Activated naive CD8-positive, alpha-beta T cell treated with anti-CD3 and anti-CD28 coated beads, Interleukin-2, amount 50 U/mL, for 16 hours (primary cell): ENCODE measurements at places on chromosomes 6 and 20.
A peak's percentile ranks its signal among the peaks of the same experiment; 100 is the strongest.

GRCh38 chr6:45922728-45923351 is 92.8 kb downstream of the CLIC5 start:
- DNase-seq: no peak

DNA sequence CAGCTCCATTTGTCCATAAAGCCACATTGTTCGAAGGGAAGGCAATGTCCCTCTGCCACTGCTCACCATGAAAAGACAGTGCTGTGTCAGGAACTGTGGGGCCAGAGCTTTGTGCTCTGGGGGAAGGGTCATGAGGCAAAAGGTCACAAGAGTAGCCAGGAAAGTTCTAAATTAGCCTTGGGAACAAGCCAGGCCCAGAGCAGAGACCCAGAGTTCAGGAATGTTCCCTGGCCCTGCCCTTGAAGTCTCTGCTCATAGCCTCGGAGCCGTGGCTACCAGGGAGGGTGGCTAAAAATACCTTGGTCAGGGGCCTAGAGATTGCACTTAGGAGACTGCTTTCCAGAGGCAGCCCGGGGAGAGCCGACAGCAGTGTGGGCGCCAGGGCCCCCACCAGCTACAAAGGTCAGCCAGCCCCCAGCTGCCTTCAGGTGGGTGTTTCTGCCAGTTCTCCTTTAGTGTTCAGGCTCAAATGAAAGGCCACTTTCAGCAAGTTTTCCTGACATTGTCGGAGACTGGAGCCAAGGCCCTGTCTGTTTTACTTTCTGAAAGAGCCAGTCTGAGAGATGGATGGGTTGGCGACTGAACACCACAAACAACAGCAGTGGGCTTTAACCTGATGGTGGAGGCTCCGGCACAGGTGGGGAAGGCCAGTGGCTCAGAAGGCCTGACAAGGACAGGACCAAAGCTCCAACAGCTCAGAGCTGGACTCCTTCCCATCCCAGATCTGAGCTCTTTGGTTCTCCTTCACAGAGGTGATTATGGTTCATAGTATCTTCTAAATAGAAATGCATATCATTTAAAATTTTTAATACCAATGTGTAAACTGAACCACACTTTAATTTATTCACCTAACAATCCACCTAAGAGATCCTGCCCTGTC is 76.2 kb downstream of the CDH26 start:
- DNase-seq: no peak

DNA sequence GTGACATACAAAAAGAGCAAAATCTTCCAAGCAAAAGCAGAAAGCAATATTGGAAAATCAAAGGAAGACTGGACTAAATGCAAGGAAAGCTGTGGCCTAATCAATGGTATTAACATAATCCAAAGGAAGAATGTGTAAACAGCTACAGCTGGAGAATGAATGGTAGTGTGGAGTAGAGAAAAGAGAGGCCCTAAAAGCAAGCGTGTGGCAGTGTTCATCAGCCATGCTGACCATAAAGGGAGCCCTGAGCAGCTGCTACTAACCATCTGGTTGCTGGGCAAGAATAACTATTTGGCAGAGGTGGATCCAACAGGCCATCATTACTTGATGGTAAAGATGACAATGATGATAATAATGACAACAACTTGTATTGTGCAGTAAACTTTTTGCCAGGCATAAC is 148.5 kb upstream of the BEND6 start:
- no peak for DNase-seq

GRCh38 chr20:23153696-23154341 is 67.7 kb upstream of the CD93 start:
- DNase-seq: no peak

- no peak for DNase-seq
These were observed 74.6 kb downstream of the PHACTR3 start for GRCh38 chr20:59678951-59679350.

GRCh38 chr20:48823960-48824498 is 3.8 kb downstream of the PREX1 start:
- DNase-seq: peak; percentile 47

- DNase-seq: no peak
These were observed 79.1 kb downstream of the RAMACL start for GRCh38 chr6:166507380-166507779.

- no peak for DNase-seq
These were observed 31.4 kb downstream of the KCNK17 start for GRCh38 chr6:39282774-39283173.

- DNase-seq: no peak
These were observed 40.2 kb downstream of the FOXP4 start for GRCh38 chr6:41586252-41587007.

- no peak for DNase-seq
These were observed 721.4 kb downstream of the RFPL4B start for GRCh38 chr6:113068570-113068969.

DNA sequence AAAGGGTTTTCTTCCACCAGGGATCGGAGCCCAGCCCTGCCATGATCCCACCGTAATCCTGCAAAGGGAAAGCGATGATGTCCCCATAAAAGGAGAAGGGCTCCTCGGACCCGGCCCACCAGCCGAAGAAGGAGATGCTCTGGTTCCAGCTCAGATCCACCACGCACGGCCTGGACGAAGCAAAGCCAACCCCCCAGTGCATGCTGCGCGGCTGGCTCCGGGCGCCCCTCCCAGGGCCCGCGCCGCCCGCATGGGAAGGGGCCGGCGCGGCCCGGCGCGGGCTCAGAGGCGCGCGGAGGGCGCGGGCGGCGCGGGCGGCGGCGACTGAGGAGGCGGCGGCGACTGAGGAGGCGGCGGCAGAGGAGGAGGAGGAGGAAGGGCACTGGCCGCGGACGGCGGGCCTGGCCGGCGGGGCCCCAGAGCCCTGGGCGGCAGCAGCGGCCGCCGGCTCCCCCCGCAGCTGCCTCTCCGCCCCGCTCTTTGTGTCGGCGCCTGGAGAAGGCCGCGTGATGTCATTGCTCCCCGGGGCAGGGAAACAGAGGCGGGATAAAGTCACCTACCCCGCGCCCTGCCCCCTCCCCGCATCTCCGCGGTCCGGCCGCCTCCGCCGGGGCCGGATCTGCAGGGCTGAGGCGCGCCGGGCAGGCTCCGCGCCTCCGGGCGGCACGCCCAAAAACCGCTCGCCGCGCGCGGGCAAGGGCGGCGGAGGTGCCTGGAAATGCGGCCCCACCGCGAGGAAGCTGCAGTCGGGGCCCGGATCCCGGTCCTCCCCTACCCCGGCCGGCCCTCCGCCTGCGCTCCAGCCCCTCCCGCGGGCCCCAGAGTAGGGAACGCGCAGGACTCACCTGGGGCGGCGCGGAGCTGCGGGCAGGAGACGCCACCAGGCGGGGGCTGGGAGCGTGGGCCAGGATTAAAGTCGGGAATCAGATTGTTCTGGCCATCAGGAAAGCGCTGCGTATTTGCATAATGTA is at the start of gene FAXC:
Gene FAXC (minus strand): TSS at position 504 of the 971 bp plus-strand sequence. CDS start 302 bp downstream, at position 202.
- no peak for DNase-seq

GRCh38 chr20:41615676-41616075 is 2.5 kb downstream of the CHD6 start:
- no peak for DNase-seq

DNA sequence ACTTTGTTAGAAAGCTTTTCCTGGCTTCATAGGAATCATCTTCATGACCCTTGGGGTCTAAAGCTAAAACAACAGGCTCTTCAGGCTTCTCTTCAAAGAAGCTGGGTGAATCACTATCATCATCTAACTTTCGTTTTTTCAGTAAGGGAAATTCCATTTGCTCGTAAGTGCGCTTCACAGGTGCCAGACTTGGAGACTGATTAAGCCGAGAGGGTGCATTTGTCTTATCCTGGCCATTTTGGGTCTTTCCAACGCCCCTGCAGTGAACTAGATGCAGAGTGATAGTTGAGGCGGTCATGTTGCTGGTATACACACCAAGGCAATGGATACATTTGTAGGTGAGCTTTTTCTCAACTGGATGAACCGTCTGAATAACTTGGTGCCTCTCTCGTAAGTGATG is 38.8 kb downstream of the ADNP start:
- DNase-seq: no peak

DNA sequence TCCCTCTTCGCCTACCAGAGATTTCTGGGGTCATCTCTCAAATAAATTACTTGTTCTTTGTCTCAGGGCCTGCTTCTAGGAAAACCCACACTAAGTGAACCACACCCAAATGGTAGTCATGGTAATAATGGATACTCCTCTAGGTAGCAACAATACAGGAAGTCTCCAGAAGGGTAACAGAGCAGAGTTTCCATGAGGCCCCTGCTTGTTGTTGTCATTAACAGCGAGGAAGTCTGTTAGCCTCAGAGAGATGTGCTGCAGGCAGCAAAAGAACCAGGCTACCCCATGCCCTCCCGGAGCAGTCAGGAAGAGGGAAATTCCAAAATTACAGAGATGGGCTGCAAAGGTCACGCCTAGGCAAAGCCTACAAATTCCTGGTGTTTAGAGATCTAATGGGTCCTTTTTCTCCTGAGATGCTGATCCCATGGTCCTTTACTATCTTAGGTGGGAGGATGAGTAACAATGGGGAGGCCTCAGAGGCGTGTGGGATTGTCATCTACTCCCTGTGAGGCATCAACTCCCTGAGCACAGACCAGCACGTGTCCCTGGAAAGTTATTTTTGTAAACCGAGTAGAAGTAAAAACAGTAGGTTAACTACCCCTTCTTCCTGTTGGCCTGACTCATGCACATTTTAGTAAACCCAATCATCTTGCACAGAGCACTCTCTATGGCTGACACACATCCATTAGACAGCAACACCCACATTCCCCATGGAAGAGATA is 10.1 kb downstream of the ISM1 start:
- no peak for DNase-seq

- DNase-seq: no peak
These were observed 14.4 kb downstream of the DACT2 start for GRCh38 chr6:168305096-168305749.

DNA sequence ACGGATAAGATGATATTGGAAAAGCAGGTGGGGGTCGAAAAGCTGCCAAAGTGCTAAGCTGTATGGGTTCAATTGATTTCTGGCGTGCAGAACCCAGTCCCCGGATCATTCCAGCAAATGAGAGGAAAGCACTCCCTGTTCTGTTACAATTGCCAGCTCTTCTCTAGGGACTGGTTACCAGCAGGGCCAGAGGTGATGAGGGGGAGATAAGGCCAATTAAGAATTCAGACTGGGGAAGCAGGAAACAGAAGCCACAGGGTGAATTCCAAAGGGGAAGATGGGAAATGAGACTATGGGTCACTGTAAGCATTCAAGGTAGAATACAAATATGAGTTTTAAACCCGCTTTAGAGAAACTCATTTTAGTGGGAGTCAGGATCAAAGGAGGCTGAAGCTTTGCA is 349.4 kb upstream of the MAP3K7 start:
- no peak for DNase-seq

DNA sequence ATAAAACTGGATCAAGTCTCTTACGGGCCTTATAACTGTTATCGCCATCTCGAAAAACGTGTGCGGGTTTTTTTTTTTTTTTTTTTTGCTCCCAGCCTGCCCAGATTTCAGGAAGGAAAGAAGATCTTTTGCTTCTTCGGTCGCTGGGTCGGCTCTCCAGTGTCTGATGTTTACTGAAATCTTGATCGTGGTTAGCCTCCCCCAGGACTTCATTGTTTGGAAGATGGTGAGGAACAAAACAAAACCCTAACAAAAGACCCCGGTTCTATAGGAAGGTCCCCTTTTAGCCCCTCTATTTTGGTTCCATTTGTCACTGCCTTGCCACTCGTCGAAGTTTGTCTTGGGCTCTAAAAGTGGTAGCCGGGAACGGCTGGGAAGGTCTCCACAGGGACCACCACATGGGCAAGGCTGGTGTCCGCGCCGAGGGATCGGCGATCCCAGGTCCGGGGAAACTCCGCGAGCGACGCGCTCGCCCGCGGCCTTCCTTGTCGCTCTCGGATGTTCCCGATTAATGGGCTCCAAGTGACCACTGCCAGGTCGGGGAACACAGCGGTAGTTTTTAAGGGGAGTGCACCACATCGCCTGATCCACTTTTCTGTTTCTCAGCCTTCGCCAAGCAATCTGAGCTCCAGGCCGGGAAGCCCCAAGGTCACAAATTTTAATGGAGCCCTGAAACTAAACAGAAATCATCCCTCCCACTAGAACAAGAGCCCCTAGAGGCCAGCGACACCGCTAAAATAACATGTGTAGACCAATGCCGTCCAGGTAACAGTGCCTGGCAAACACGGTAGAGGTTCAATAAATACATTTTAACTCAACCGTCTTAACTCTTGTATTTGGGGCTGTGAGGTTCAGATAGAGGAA is 27.0 kb downstream of the TRIM27 start:
- DNase-seq: no peak

DNA sequence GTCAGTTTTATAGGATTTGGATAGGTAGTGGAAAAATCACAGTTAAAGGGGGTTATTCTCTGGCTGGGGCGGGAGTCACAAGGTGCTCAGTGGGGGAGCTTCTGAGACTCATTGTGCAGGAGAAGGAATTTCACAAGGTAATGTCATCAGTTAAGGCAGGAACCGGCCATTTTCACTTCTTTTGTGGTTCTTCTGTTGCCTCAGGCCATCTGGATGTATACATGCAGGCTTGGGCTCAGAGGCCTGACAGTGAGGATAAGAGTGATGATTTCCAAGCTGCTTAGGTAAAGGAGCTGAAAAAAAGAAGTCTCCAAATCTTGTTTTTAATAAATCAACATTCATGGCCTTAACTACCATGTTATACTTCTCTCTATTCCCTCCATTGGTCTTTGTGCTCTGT is 622.9 kb upstream of the ID4 start:
- DNase-seq: no peak

DNA sequence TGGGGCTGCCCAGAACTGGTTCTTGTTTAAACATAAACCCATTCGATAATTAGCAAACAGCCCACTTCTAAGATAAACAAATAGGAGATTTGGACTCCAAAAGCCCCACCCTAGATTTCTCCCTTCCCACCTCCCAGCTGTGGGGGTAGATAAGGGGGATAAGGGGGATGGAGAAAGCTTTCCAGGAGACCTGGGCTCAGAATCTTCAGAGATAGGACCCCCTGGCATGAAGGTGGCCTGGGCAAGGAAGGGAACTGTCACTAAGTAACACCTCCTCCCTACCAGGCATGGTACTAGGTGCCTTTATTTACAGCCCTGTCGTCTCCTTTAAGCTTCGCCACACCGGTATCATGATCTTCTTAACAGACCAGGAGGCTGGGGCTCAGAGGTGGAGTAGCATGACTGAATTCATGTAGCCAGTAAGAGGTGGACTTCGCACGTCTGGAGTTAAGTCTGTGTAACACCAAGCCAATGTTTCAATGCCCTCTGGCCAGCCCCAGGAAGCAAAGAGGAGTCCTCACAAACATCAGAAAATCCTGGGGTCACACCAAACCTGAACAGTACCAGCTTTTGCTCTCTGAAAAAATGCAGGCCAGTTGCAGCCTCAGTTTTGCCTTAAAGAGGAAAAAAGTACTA is 4.6 kb downstream of the SDC4 start:
- DNase-seq: no peak

DNA sequence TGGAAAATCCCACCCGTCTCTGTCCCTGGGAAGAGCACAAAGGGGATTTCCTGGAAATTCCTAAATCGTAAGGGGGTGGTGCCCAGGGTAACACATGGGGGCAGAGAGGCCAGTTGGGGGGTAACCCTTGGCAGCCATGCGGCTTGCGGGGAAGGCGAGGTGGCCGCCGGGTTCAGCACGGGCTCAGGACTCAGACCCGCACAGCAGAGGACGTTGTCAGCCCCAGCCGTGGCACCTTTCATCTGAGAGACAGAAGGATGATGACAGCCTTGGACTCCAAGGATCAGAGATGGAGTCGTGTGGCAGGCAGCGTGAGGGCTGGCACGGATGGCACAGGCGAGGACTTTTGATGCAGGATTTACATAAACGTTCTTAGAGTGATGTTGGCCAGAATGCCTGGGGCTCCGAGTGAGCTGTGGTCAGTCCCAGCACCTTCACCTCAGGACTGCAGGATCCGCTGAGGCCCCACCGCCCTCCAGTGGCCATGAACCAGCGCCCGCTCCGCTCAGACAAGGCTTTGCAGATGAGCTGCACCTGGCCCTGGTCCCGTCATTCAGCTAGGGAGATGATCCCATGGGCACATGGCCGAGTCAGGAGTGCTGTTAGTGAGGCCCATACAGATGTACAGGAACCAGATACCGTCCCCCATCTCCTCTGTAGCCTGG is 190.3 kb downstream of the TAF4 start:
- no peak for DNase-seq
